ENCODE measurements at places on chromosomes 5 and 9. TPM values are rescaled to one million over a fixed set of nuclear protein-coding genes. Genes with fewer than 3 reads are reported as not detected.

The BTNL8 gene
- not detected for total RNA-seq

The SLC24A2 gene
- total RNA-seq: not detected

The FBP2 gene
- total RNA-seq: not detected

The ELOVL7 gene
- total RNA-seq: 0.38 TPM

The PCDHA13 gene
- total RNA-seq: not detected

The HRH2 gene
- not detected for total RNA-seq

The TNFSF8 gene
- not detected for total RNA-seq

The GPR150 gene
- total RNA-seq: not detected

The CKS2 gene
- 108 TPM for total RNA-seq

The MARCOL gene
- total RNA-seq: not detected

The ANKRD18B gene
- 0.49 TPM for total RNA-seq

The IARS1 gene
- 258 TPM for total RNA-seq

The BARHL1 gene
- total RNA-seq: not detected

The GNA14 gene
- total RNA-seq: 2.6 TPM

The GHR gene
- total RNA-seq: 0.97 TPM

The TSSK1B gene
- not detected for total RNA-seq

The IL5 gene
- total RNA-seq: not detected

The FAM153A gene
- not detected for total RNA-seq

The GABRA1 gene
- total RNA-seq: not detected

The FOXD4 gene
- total RNA-seq: 0.25 TPM
